ENCODE measurements at places on chromosomes 1 and 21. TPM values are rescaled to one million over a fixed set of nuclear protein-coding genes. Genes with fewer than 3 reads are reported as not detected.

Gene CRYBG2
- 0.51 TPM for total RNA-seq

Gene AQP10
- not detected for total RNA-seq

Gene UAP1
- total RNA-seq = 237 TPM

Gene NPHS2
- not detected for total RNA-seq

Gene SPRR4
- not detected for total RNA-seq

Gene SPRR2G
- total RNA-seq = not detected

Gene C4BPA
- not detected for total RNA-seq

Gene KCNJ15
- total RNA-seq = 35.4 TPM

All from Daoy (cell line).